Myocyte (in vitro differentiated cells): ENCODE measurements at places on chromosomes 4 and X. TPM values are rescaled to one million over a fixed set of nuclear protein-coding genes. Genes with fewer than 3 reads are reported as not detected.

DNA sequence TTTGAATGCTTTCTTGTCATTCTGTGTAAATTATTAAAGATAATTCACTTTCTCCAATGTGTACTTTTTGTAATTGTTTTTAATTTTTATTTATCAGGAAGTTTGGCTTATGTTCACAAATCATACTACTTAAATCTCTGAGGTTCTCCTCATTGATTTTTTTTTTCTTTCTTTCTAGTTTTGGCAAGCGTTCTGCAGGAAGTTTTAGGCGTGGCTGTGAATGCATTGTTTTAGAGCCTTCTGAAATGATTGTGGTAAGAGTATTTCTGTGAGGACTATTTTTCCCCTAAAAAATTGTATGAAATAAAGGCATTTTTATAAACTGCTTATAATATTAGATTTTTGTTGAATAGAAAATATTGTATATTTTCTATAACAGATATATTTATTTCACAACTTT is 135.8 kb downstream of the RAPGEF2 start:
- peak; percentile 25 for DNase-seq

MAGEA12 gene
- not detected in 2 replicates for total RNA-seq

SULT1E1 gene
- total RNA-seq: not detected in 2 replicates

- no peak for DNase-seq
Observed at GRCh38 chr4:112316360-112316759, 19.2 kb downstream of the ALPK1 start.
